ENCODE measurements at places on chromosomes 6 and 20.

- DNase-seq, result no peak
These were observed 25.9 kb downstream of the ACSS1 start for GRCh38 chr20:25032065-25032477.

GRCh38 chr6:17269840-17270239 is 11.3 kb upstream of the RBM24 start:
- no peak for DNase-seq

DNA sequence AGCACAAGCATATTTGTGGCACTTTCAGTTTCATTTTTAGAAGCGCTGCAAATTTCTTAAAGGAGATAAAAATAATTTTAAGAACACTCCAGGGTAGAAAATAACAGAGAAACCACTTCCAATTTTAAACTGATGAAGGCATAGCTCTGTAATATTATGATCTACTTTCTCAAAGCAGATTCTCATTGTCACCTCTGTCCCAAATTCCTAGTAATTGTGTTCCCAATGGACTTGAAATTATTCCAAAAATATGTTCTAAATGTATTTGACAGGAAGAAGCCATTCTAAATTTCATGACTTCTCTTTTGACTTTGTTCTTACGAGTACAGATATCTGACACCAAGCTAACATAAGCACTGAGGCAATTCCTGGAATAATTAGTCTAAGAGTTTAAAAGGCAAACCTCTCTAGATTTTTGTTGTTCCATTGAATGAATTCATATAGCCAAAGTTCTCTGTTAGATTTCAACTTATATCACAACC is 140.2 kb upstream of the CARMIL1 start:
- no peak for DNase-seq

DNA sequence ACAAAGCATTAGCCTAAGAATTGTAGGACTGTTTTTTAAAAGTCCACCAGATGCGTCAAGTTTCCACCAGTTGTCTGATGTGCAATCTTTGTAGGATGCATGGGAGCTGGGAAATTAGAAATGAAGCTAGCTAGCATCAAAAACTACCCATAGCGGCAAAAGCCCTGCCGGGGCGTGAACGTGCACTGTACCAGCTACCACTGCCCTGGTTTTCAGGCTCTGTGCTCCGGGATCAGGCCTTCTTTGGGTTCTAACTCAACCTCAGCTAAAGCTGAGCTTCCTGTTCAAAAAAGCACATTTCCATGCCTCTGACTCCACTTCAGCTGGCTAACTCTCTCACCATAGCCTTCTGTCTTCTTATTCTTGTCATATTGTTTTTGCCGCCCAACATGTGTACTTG is 26.9 kb upstream of the FUCA2 start:
- DNase-seq, result no peak

DNA sequence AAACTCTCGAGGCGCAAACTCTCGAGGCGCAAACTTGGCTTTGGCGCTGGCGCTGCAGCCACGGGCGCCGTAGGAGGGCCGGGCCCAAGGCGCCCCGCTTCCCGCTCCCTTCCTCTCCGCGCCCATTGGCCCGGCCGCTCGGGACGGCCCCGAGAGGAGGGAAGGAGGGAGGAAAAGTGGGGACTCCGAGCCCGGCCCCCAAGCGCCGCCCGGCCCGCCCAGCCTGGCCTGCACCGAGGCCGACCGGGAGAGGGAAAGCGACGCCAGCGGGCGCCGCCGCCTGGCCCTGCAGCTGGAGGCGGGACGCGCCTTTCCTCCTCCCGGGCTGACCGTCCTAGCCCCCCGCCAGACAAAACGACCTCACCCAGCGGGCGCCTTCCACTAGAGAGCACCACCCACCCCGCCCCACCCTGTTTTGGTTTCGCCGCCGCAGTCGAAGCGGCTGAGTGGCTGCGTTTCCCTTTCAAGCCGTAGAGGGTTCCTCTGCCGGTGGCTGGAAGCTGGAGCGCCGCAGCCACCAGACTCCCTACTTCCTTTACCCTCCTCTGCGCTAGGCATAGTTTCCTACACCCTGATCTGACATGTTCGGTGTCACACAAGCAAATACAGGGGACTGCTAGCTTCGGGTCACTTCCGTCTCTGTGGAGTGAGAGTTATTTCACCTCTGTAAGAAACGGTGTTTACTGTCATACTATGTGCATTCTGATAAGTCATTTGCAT is at the start of gene MBOAT1:
MBOAT1 (minus strand) TSS at position 78 of the 720 bp plus-strand sequence. CDS start 235 bp downstream, outside the sequence.
- peak; percentile 10 for DNase-seq

DNA sequence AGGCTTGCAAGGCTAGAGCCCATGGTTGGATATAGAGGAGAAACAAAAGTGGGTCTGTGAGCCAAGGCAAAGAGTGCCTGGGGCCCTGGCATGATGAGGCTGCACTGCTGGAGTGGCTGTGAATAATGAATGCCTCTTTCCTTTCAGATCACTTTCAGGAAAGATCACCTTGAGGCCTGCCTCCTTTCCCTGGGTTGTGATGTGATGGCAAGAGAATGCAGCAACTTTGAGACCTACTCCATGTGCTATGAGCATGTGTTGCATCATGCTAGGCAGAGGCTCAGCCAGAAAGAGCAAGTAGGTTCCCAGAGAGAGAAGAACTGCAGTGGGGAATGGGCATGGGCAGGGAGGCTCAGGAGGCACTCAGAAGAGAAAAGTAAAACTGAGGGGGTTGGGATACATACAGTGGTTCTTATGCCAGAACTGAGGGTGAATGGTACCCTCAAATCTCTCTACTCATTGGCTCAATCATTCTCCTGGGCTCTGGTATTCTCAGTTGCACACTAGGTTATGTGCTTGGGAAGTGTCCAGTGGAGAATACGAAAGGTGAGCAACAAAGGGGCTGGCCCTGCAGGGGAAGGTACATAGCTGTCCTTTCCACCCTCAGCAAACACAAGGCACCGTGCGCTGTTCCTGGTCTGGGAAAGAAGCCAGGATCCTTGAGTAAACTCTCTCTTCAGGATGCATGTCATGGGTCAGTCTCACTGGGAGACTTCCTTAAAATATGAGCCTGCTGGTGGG is 45.9 kb downstream of the CD164 start:
- no peak for DNase-seq

DNA sequence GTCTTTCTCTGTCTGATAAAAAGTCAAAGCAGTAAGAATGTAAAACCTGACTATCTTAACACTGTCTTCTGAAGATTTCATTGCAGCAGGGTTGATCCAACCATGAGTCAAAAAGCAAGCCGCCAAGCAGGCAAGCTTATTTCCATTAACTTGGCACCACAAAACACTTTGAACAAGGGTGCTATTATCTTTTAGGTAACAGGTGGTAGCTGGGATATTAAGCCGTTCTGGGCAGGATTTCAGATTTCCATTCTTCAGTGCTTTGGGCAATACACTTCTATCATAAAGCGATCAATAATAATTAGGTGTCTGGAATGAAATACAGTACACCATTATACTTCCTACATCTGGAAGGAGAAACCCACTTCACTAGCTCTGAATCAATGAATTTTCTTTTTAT is 181.9 kb downstream of the TBC1D7 start:
- no peak for DNase-seq
